ENCODE measurements at places on chromosomes 1 and 21. TPM values are rescaled to one million over a fixed set of nuclear protein-coding genes. Genes with fewer than 3 reads are reported as not detected.

Gene FCRL6
- total RNA-seq, result 0.32 TPM

Gene AMY1A
- not detected for total RNA-seq

Gene HNRNPCL2
- not detected for total RNA-seq

Gene ZNF691
- 8.5 TPM for total RNA-seq

DNA sequence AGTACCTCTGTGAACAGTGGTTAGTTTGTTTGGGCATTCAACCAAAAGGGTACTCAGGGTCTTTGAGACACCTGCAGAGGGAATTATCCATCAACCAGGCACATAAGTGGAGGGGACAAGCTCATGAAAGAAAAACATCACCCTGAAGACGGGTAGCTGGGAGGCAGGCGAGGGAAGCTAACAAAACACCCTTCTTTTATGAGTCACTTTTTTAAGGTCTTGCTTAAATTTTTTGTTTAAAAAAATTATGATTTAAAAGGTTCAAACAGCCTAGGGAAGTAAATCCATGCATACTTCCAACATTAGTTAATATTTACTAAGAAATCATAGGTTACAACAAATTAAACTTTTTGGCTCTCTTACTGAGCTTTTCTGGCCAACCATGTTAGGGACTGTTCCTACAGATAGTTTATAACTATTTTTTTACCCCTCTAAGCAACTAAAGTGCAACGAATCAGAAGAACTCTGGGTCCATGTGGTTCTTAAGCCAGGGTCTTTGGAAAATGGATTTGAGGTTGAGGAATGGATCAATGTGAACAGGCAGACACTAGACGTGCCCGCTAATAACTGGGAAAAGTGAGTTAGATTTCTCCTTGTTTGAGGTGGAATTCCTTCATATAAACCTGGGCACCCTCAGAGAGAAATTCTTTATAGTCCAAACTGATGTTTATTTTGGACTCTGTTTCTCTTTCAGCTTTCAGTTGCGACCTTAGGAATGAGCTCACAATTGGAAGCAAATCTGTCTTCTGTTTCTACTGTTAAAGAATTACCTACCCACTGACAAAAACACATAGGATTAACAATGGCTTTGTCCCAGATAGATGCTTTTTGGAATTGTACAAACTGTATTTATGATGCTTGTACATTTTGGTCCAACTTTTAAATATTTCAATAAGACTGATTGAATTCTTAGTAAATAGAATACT, 123.0 kb downstream of the LYPLAL1 start:
- DNase-seq, result no peak

GRCh38 chr1:21818656-21819055, 6.6 kb downstream of the LDLRAD2 start:
- peak; percentile 59 for DNase-seq

GRCh38 chr1:33050221-33051076, 13.8 kb upstream of the AK2 start:
- no peak for DNase-seq

GRCh38 chr1:109914587-109915240, 4.1 kb downstream of the CSF1 start:
- peak; percentile 70 for DNase-seq

DNA sequence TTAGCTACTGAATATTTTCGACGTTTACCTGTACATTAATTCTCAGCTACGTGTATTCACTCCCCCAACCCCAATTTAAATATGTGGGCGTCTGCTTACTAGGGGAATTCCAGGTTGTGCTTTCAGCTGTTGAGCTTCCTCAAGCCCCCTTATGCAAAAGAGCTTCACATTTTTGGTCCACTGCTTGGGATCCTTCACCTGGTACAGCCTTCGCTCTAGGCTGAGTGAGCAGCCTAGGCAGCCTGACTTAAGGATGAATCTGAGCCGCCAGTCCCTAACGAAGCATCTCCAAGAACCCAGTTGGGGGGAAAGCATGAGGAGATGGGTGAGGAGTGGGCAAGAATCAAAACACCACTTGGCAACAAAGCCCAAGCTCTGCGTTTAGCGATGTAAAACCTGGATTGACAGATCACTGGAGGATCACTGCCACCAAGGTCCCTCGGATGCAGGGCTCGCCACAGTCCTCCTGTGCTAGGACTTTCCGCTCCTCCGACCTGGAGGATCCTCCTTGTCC, 674 bp downstream of the BCL10 start:
- DNase-seq, result no peak

GRCh38 chr21:25895565-25896205, 160.9 kb downstream of the GABPA start:
- DNase-seq, result no peak

GRCh38 chr1:109027841-109028240, 14.1 kb downstream of the WDR47 start:
- no peak for DNase-seq

DNA sequence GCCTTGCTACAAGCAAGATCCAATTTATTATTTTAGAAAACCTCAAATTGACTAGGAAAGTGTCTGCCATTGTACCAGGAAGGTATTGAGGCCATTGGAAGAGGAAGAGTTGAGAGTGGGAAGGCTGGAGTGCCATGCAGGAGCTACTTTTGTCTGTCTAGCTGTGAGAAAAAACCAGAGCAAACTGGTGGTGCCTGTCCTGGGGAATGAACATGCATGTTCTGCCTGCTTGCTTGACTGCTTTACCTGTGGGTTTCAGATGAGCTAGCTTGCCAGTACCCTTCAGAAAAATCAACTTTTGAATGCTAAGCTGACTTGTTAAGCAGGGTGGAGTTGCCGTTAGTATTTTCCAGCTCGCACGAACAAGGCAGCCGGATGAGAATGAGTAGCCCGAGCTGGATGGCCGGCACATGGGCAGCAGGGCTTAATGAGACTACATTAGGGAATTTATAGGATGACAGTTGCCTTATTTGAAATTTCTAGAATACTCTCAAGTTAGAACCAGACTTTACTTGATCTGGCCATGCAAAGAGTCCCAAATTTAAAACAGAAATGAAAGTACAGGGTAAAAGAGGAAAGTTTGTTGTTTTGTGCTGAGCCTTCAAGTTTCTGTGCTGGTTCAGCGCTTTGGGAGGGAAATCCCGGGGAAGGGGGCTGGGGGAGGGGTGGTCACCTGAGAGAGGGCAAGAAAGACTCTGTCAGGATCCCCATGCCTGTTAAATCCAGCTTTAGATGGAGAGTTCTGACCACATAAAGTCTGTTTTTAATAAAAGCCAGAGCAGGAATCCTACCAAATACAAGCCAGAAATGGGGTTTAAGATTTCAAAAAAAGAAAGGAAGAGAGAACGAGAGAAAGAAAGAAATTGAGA, 29.6 kb upstream of the C1orf105 start:
- DNase-seq, result peak; percentile 46

DNA sequence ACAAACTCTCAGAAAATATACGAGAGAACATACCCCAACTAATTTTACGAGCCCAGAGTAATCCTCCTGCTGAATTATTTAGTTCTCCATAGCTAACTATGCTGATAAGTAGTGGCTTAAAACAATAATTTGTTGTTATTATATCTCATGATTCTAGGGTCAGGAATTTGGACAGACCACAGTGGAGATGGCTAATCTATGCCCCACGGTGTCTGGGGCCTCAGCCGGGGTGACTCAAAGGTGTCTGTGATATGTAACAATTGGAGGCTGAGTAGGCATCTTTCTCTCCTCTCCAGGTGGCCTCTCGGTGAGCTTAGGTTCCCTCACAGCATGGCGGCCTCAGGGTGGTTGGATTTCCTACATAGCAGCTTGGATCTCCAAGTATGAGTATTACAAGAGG, 35.4 kb upstream of the FOXO6 start:
- no peak for DNase-seq

Gene SLC6A17
- not detected for total RNA-seq
